Activated CD8-positive, alpha-beta memory T cell treated with anti-CD3 and anti-CD28 coated beads, Interleukin-2, amount 10 ng/mL, durations not matched to agents 7 days and 5 days (primary cell): ENCODE measurements at places on chromosomes 1 and 21.
A peak's percentile ranks its signal among the peaks of the same experiment; 100 is the strongest.

DNA sequence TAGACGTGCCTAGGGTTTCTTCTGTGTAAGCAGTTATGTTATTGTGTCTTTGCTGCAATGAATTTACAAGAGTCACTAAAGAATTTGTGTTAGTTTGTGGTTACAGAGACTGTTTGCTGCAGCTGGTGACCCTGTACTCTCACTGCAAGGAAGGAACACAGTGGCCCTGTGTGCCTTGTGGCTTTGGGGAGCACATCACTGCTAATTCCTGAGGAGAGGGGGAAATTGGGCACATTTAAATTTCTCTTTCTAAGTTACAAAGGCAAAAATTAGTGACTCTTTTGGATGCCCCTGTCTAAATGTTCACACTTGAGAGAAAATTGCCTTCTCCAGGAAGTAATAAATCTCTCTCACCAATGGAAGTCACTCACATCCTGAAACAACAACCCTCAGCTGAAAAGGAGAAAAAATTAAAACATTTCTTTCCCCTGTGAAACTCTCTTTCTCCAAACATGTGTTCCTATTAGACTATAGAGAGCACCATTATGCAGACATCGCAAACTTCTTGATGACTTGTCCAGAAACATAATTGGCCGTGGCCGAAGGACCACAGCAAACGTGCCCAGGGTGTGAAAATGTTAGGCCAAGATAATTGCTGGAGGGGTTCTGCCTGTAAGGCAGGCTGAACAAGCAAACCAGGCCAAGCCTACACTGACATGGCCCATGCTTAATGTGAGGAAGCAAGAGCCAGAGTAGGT is 32.3 kb upstream of the SPAG17 start:
- no peak overlapping the region for H3K27ac ChIP-seq
- H3K4me1 ChIP-seq: no peaks in the 10 kb centered on the region
- H3K27me3 ChIP-seq: no peaks in the 10 kb centered on the region
- no peaks in the 10 kb centered on the region for H3K36me3 ChIP-seq
- no peak overlapping the region for H3K4me3 ChIP-seq
- DNase-seq: no peak

GRCh38 chr1:214747050-214747635 is 144.1 kb downstream of the CENPF start:
- H3K4me3 ChIP-seq: no peak overlapping the region
- no peaks in the 10 kb centered on the region for H3K4me1 ChIP-seq
- DNase-seq: no peak
- H3K27ac ChIP-seq: no peak overlapping the region
- H3K27me3 ChIP-seq: no peaks in the 10 kb centered on the region
- no peaks in the 10 kb centered on the region for H3K36me3 ChIP-seq

DNA sequence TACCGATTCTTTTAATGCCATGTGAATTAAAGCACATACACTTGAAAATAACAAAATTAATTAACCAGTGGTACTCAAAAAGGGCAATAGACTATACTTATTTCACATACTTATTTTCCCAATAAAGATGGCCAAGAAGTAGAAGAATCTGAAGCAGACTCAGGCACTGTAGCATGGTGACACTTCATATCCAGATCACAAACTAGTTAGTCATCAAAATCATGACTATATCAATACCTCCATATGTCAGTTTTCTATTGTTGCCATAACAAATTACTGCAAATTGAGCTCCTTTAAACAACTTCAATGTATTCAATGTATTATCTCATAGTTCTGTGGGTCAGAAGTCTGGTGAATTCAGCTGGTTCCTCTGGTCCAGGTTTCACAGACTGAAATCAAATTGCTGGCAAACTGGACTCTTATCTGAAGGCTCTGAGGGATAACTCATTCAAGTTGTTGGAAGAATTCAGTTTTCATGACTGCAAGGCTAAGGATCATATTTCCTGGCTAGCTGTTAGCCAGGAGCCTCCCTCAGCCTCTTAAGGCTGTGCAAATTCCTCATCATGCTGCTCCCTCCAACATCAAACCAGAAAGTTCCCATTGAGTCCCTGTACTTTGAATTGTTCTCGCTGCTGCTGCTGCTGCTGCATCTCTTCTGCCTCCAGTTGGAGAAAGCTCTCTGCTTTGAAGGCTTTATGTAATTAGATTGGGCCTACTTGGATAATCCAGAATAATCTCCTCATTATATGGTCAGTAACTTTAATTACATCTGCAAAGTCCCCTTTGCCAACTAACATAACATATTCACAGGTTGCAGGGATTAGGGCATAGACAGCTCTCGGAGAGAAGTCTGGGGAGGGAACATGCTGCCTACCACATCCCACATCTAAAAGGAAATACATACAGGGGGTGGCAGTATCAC is 91.5 kb downstream of the MRPL39 start:
- H3K36me3 ChIP-seq: peaks cover 21% of the 10 kb centered on the region
- H3K27me3 ChIP-seq: peaks cover 5% of the 10 kb centered on the region
- no peak overlapping the region for H3K27ac ChIP-seq
- no peak for DNase-seq

DNA sequence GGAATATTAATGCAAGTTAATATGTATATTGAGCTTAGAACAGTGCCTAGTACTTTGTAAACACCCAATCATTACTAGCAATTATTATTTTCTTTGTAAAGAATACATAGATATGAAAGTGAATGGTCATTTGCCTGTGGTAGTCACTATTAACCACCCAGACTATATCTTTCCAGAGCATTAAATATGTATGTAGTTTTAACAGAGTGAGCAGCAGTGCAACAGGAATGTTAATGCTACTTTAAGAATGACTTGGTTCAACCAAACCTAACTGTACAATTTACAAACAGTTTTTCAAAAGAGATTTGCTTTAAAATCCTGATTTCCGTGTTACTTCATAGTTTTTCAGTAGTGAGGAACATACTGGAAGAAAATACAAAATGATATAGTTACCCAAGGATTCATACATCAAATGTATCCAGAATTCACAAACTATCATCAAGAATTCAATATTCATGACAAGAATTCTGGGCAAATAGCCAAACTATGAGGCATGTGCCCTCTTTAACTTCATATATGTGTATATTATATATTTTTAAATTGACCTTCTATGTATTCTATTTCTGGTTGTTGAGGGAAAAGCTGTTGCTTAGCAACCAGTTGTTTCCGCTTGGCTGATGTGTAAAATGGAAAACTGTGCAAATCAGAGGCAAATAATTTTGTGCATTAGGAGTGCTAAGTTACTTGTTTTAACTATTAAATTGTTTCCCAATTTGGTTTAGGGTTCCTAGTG is 34.9 kb upstream of the IVNS1ABP start:
- peaks cover 4% of the 10 kb centered on the region for H3K4me1 ChIP-seq
- H3K36me3 ChIP-seq: peaks cover 9% of the 10 kb centered on the region
- H3K27ac ChIP-seq: no peak overlapping the region
- no peaks in the 10 kb centered on the region for H3K27me3 ChIP-seq
- H3K4me3 ChIP-seq: no peak overlapping the region
- DNase-seq: no peak

- peaks cover 83% of the 10 kb centered on the region for H3K4me1 ChIP-seq
- H3K36me3 ChIP-seq: peaks cover 49% of the 10 kb centered on the region
- DNase-seq: peak; percentile 67
- H3K27me3 ChIP-seq: no peaks in the 10 kb centered on the region
Observed at GRCh38 chr1:172670791-172671190, 11.9 kb downstream of the FASLG start.

- no peak for DNase-seq
- H3K4me1 ChIP-seq: no peaks in the 10 kb centered on the region
- no peaks in the 10 kb centered on the region for H3K36me3 ChIP-seq
- H3K27me3 ChIP-seq: no peaks in the 10 kb centered on the region
- H3K4me3 ChIP-seq: no peak overlapping the region
Observed at GRCh38 chr1:114025609-114026401, 46.5 kb downstream of the OLFML3 start.

GRCh38 chr1:244665771-244666217 is 12.9 kb downstream of the DESI2 start:
- no peak for DNase-seq
- H3K27ac ChIP-seq: no peak overlapping the region
- no peaks in the 10 kb centered on the region for H3K27me3 ChIP-seq
- H3K4me3 ChIP-seq: no peak overlapping the region
- peaks cover 12% of the 10 kb centered on the region for H3K36me3 ChIP-seq

DNA sequence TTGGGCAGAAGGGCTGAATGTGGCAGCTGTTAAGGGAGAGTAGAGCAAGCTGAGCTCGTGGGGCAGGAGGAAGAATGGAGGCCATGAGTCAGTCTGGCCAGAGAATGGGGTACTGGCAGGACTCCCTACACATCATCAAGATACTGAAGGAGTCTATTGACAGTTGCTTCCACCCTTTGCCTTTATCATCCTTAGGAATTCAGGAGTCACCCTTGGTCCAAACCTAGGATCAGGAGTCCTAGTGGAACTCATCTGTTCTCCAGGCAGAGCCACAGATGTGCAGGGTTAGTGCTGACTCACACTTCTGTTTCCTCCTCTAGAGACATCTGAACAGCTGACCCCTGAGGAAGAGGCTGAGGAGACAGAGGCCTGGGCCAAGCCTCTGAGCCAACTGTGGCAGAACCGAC is 18.7 kb upstream of the ST3GAL3 start:
- H3K4me1 ChIP-seq: no peaks in the 10 kb centered on the region
- no peak for DNase-seq
- peak overlapping the region; percentile 55 for H3K27ac ChIP-seq
- no peaks in the 10 kb centered on the region for H3K27me3 ChIP-seq

DNA sequence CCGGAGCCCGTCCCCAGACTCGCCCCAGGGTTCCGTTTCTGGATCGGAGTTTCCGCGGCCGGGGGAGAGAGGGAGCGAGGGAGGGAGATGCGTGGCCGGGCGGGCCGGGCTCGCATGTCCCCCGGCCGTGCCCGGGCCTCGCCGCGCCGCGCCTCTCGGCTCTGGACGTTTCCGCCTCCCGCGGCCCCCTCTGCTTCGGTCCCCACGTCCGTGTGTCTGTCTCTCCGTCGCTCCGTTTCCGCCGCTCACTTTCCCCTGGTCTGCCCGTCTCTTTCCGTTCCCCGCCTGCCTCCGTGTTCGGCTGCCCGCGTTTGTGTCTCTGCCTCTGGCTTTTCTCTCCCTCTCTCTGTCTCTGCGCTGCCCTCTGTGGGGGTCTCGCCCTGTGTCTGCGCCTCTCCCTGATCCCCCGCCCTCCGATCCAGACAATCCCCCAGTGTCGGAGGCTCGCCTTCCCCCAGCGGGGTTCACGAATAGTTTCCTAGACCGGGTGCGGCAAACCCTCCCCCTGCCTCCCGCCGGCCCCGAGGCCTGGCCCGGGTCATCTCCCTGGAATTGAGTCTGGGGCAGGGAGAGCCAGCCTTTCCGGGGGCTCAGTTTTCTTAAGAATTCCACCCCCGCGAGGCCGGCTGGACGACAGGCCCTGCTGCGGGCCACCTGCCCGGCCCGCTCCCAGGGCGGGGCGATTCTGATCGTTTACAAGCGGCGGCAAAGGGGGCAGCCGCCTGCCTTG is 735 bp downstream of the NBL1 start:
- H3K4me1 ChIP-seq: peaks cover 35% of the 10 kb centered on the region
- H3K27me3 ChIP-seq: peaks cover 15% of the 10 kb centered on the region

GRCh38 chr1:63904826-63905225 is 131.0 kb downstream of the ROR1 start:
- peaks cover 5% of the 10 kb centered on the region for H3K27me3 ChIP-seq
- H3K4me1 ChIP-seq: no peaks in the 10 kb centered on the region
- no peak overlapping the region for H3K27ac ChIP-seq
- no peak for DNase-seq
- no peaks in the 10 kb centered on the region for H3K36me3 ChIP-seq

GRCh38 chr1:160460214-160460642 is 59.9 kb downstream of the VANGL2 start:
- H3K27ac ChIP-seq: peak overlapping the region; percentile 86
- no peak for DNase-seq
- peak overlapping the region; percentile 67 for H3K4me3 ChIP-seq
- peaks cover 1% of the 10 kb centered on the region for H3K36me3 ChIP-seq
- H3K27me3 ChIP-seq: no peaks in the 10 kb centered on the region

- H3K27ac ChIP-seq: peak within 1 kb of the TSS; percentile 96
- peak; percentile 96 for DNase-seq
- peak within 1 kb of the TSS; percentile 94 for H3K4me3 ChIP-seq
- peaks cover 54% of the 10 kb centered on the region for H3K4me1 ChIP-seq
Observed at GRCh38 chr1:37553927-37554808, at the start of gene SNIP1. TSS of gene SNIP1 (minus strand) at chr1:37554293. CDS start at chr1:37554229, 64 bp downstream.

GRCh38 chr1:235931171-235931738 is 64.5 kb upstream of the LYST start:
- no peak overlapping the region for H3K4me3 ChIP-seq
- H3K4me1 ChIP-seq: peaks cover 24% of the 10 kb centered on the region
- DNase-seq: no peak
- no peaks in the 10 kb centered on the region for H3K27me3 ChIP-seq
- no peak overlapping the region for H3K27ac ChIP-seq
- no peaks in the 10 kb centered on the region for H3K36me3 ChIP-seq

- no peaks in the 10 kb centered on the region for H3K27me3 ChIP-seq
- no peak overlapping the region for H3K4me3 ChIP-seq
- peaks cover 18% of the 10 kb centered on the region for H3K36me3 ChIP-seq
- no peak overlapping the region for H3K27ac ChIP-seq
- no peak for DNase-seq
- peaks cover 8% of the 10 kb centered on the region for H3K4me1 ChIP-seq
Observed at GRCh38 chr1:224124220-224124619, 10.3 kb downstream of the FBXO28 start.
